Stimulated activated CD4-positive, alpha-beta T cell treated with anti-CD3 and anti-CD28 coated beads, Interleukin-1b, Interleukin-23, amount 100 ng/mL, for 4 hours (primary cell): ENCODE measurements at places on chromosomes 7 and 10.

DNA sequence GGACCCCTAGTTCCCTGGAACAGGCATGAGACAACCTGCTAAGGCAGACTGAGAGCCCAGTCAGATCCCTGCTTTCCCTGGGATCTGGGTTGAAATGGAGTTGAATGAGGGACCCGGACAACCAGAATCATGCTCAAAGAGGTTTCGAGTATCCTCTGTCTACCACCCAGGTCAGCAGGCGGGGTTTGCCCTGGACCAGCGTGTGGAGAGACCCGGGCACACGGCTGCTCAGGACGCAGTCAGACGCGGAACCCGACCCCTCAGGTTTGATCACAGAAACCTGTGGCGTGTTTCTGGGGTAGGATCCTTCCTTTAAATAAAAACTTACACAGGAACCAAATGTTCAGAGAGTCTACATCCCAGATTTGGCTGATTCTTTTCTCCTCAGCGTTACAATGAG is 330.6 kb downstream of the PTPRN2 start:
- no peak for DNase-seq

DNA sequence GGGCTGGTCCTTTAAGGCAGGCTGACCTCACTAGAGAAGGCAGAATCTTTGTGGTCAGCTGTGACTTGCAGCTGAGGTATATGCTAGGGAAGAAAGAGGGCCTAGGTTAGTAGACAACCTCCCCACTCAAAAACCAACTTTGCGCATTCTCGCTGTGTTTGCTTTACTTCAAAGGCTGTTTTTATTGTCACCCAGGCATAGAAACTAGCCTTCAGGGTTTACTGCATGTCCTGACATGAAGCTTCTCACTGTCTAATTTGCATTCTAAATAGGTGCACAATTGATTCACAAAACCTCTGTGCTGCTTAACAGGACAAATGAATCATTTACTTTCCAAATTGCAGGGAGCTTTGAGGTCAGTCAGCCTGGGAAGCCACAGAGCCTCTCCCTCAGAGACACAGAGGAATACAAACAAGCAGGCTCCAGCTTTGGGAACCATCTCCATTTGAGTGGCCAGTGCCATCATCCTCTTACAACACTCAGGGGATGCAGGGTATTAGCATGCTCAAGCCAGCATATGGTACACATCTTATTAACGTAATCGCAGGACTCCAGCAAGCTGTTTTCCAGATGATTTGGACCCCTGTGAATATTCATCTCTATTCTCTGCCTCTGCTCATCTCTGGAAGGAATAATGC is 596.4 kb upstream of the GHITM start:
- no peak for DNase-seq

DNA sequence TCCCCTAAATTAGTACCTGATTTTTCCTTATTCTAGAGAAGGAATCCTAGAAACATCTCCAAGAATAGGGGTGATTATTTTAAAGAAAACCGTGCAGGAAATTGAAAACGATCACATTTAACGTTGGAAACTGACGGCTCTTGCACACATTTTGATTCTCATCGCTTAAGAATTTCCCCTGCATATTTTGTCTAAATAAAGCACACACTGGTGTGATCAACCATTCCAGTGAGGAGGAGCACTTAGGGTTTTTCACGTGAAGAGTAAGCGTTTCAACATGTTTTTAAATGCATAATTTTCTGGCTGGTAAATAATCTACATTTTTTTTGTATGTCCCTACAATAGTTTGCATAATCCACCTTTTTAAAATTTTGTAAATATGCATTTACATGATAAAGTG is 229.7 kb upstream of the PFKP start:
- DNase-seq: no peak

GRCh38 chr7:110918949-110919548 is 171.9 kb upstream of the LRRN3 start:
- DNase-seq: no peak

DNA sequence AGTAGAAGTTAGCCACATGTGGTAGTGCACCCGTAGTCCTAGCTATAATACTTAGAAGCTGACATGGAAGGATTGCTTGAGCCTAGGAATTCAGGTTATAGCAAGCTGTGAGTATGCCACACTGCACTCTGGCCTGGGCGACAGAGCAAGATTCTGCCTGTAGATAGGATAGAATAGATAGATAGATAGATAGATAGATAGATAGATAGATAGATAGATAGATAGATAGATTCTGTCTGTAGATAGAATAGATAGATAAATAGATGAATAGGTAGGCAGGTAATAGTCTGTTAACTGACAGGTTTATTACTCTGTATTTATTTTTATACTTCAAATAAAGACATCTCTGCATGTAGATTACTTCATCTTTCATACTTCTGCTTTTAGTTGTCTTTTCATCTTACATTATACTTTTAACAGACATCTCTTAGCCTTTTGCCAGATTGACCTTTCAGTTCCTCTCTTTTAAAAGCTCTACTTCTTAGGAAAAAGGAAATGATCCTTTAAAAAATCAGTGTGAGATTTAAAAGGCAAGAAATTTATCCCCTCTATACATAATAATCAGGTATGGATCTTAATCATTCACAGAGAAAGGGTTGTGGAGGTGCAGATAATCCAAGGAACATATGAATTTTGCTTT is 31.8 kb downstream of the CCAR1 start:
- no peak for DNase-seq

DNA sequence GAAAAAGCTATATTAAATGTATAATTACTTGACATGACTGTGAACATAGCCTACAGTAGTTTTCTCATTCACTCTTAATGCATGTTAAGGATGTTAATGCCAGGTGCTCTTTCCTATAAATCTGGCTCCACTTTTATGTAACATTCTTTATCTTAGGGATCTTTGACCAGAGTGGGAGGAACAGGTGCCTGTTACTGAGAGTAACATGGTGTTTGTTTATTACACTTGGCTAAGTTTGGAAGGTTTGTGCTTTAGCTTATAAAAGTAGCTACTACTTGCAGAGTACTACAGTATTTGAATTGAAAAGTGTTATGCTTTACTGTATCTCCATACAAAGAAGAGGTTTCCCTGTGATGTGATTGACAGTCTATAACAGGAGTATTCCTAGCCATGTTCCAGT is 183.4 kb downstream of the DYNC1I1 start:
- no peak for DNase-seq

- no peak for DNase-seq
These were observed 1.1 kb downstream of the SSBP1 start for GRCh38 chr7:141739250-141739649.

GRCh38 chr7:37093257-37093656 is 355.4 kb downstream of the ELMO1 start:
- no peak for DNase-seq

DNA sequence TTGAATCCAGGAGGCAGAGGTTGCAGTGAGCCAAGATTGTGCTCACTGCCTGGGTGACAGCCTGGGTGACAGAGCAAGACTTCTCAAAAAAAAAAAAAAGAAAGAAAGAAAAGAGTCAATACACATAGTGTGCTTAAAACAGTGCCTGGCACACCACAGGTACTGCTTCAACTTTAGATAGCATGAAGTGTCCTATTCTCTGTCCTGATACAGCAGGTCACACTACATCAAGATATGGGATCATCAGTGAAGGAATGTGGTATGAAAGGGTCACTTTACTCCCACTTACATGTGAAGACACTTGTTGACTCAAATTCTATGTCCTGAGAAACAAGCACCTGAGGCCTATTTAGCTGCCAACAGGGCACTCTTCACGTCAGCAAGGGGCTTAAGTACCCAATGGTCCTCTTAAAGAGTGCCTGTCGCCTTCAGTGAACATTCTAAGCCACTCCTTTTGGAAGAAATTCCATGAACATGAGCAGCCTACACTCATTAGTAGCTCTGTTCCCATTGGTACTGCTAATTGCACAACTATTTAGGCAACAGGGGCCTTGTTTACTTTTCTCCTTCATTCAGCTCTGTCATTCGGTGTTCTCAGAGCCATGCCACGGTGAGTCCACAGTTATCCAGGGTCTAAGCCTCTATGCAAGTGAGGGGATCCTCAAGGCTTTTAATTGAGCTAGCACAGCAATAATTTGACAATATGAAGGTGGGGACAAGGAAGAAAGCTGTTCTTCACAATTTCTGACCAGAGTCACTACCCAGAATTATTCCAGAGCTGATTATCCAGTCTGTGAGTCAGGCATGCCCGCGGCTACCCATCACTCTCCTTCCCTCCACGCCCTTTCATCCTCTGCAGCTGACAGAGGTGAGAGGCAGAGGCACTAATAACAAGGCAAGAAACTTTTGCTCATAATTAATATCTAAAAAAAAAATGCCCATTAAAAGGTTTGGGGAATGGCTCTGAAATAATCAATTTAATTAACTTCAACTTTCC is 56.6 kb upstream of the PTN start:
- no peak for DNase-seq

GRCh38 chr10:29621161-29621560 is 13.6 kb downstream of the SVIL start:
- no peak for DNase-seq

- no peak for DNase-seq
These were observed 188.7 kb downstream of the ADARB2 start for GRCh38 chr10:1548596-1548995.

GRCh38 chr7:479948-480499 is 39.6 kb downstream of the PDGFA start:
- no peak for DNase-seq

DNA sequence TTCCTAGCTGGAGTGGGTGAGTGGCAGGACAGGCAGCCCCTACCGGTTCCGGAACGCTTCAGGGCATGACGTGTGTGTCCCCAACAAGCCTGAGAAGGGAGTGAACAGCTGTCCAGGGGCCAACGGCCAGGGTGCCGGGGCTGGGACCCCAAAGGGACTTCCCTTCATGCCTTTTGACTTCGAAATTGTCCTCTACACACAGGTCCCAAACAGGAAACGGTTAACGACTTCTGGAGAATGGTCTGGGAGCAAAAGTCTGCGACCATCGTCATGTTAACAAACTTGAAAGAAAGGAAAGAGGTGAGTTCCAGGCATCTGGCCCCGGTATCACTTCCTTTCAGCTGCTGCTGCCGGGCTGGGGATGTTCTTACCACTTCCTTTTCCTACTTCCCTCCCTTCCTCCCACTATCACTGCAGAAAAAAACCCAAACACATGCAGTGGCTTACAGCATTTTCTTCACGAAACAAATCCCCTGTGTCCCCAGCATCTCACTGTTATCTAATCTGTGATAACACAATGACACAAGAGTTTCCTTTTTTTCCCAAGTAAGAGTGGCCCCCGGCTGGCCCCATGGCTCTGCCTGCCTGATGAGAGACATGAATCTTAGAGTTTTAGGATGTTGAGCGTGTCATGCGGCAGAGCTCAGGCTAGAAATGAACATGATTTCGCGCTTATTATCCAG is 63.2 kb downstream of the MKI67 start:
- peak; percentile 21 for DNase-seq

DNA sequence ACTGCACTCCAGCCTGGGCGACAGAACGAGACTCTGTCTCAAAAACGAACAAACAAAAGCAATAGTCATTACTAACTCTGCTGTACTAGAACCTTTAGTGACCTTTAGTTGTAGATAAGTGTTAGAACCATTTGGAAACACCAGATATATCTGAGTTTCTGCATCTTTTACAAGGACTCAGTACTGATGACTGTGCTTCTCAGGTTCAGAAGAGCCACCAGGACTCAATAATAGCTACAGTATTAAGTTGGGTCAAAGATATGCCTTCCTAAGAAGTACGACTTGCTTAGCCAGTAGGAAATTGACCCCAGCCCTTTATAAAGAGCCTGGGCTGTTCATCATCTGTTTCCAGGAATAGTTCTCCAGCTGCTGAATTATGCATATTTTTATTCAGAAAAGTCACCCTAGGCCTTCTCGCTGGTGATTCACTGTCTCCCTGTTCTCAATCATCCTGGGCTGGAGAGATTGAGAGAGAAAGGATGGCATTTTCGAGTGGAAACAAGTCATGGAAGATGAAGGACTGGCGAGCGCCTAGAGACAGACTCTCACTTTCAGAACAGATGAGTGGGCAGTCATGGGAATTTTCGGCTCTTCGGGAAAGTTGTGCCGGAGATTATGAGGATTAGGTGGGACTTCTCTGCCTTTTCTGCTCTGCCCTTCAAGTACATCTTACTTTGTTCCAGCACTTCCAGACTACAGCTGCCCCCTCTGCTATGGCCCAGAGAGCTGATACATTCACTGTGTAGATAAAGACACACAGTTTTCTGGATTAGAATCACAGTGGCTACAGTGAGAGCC is 316.1 kb downstream of the CCDC3 start:
- no peak for DNase-seq

- DNase-seq: no peak
These were observed 56.5 kb upstream of the CTBP2 start for GRCh38 chr10:125216861-125217260.

GRCh38 chr10:94450782-94451181 is 48.4 kb downstream of the TBC1D12 start:
- DNase-seq: no peak

DNA sequence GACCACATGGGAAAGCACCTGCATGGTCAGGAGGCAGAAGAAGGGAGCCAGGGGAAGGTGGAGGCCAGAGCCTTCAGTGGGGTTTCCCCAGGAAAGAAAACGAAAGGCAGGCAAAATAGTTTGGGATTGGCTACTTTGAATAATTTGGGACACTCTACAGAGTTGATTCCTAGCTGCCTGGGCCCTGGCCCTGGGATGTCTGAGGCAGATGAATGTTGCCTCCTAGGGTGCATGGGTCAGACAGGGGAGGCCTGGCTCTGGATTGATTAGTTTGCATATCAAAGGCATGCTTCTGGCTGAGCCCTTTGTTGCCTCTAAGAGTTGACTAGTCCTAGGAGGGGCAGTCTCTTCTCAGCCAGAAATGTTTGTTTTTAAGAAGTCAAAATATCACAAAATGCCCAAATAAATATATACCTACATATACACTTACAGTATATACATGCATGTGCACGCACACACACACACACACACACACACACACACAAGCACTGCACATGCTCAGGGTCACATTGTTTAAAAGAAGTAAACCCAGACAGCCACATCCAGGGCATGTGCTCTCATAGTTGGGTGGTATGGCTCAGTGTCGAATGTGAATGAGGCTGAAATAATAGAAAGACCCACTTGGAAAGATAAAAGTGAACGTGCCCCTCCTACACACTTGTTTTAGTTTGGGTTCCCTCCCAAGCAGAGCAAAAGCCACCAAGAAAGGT is 184.2 kb downstream of the GPAM start:
- no peak for DNase-seq

DNA sequence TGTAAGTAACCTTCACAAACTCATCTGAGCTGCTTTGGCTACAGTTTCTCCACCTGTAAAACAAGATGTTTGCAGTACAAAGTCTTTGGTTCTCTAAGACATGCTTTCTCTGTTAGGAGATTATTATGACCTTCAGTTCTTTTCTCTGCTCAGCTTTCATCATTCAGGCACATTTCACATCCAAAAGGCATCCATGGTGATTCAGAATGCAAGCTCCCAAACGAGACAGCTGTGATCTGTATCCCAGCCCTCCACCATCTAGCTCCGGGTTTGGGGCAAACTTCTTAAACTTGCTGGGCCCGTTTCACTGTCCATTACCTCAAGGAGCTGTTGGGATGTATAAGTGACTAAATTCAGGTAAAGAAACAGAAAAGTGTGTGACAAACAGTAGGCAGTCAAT is 95.8 kb upstream of the COL1A2 start:
- no peak for DNase-seq

- no peak for DNase-seq
These were observed 40.3 kb downstream of the NRCAM start for GRCh38 chr7:108415821-108416536.
